ENCODE measurements at places on chromosomes 13 and 19.

DNA sequence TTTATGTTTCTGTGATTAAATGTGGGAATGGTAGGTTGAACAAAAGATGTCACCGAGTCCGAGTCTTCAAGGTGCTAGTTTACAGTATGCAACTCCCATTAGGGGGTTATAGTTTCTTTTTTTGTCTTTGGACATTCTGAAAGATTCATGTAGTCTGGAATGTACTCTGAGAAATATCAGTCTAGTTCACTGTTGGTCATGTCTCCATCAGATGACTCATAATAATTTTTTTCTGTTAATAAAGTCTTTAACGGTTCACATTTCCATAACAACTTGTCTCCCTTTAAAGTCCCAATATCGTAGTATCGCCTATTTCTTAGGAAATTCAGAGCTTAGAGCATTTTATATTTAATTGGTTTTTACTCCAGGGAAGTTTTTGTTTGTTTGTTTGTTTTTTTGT is 13.5 kb upstream of the ESD start:
- DNase-seq = no peak

DNA sequence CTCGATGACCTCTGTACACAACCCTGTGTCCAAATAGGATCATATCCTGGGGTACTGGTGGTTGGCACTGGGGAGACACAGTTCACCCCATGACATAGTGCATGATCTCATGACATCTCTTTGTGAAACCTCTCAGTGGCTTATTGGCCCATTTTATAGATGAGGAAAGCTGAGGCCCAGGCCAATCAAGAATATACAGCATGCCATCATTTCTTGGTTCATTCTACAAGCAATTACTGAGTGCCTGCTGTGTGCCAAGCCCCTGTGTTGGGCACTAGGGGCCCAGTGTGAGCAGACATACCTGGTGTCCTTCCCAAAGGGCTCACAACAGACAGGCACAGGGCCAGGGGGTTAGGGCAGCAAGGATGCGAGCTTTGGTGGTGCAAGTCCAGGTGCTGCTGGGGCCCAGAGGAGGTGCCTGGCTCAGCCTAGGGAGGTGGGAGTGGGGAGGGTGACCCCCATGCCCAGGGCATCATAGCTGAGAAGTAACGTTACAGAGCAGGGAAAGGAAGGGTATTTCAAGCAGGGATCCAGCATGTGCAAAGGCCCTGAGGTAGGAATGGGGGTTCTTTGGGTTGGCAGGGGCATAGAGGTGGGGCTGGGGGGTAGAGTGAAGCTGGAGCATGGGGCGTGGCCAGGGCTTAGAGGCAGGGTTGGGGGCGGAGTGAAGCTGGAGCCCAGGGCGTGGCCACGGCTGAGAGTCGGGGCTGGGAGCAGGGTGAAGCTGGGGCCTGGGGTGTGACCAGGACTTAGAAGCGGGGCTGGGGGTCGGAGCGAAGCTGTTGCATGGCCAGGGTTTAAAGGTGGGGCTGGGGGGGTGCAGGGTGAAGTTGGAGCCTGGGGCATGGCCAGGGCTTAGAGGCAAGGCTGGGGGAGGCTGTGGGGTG is 20.7 kb downstream of the COLGALT1 start:
- no peak for DNase-seq

- no peak for DNase-seq
Observed at GRCh38 chr13:26934096-26934495, 173.5 kb upstream of the GPR12 start.

DNA sequence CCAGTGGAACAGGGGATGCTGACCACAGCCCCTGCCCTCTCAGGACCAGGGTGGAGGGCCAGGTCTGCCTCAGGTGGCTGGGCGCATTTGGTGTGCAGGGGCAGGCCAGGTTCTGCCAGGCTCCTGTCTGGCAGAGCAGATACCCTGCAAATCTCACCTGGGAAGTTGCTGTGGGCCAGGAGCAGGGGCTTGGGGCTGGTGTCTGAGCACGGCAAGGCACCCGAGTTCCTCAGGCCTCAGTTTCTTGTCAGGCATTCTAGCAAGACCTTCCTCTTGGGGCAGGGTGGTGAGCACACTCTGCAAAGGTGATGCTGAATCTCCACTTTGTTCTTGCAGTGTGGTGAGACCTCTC is 1.1 kb downstream of the CRTC1 start:
- DNase-seq = no peak

- DNase-seq = no peak
Observed at GRCh38 chr19:54626757-54627156, 3.5 kb upstream of the LILRB1 start.

GRCh38 chr19:18637673-18638630 is 1.1 kb downstream of the KLHL26 start:
- DNase-seq = no peak

DNA sequence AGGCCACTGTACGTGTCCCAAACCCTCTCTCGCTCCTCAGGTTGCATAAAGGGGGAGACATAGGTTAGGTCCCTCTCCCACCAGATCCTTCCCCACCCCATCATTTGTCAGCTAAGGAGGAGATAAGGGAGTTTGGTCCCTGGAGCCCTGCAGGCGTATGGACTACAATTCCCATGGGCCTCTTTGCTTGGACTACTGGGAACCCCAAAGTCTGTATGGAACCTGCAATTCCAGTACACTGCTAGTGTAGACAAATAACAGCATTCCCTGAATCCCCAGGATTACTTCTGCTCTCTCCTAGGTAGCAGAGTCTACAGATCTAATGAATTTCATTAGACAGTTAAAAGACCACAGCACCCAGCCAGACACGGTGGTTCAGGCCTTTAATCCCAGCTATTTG is 16.0 kb upstream of the HSD17B14 start:
- no peak for DNase-seq

DNA sequence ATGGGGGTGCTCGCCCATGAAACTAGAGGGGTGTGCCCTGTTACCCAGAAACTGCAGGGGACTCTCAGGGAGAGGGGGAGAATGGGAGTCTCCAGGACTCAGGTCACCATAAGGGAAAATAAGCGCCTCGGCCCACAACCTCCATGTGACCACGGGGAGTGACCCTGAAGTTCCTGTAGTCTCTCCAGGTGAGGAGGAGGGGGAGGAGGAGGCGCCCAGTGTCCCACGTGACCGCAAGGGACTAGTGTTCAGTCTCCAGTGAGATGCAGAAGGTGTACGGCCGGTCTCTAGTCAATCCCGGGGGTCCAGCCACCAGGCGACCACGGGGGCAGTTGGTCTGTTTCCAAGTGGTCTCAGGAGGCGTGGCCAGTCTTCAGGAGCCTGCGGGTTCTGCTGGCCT is 16.0 kb downstream of the TM6SF2 start:
- no peak for DNase-seq

DNA sequence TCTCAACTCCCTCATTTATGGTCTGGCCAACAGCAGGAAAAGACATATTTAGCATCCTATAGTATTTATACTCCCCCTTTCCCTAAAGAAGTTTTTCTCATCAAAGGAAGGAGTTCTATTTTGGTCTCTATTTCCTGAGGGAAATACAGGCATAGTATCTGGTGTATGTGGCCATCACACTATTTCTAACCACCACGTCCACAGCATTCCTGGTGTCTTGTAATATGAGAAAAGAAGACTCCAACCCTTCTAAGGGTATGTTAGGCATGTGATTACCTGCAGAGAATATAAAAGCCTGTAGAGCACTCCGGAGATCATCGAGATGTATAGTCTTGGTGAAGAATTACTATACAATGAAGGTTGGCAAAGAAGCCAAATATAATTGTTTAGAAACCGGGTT is 137.4 kb downstream of the VWA8 start:
- DNase-seq = no peak

DNA sequence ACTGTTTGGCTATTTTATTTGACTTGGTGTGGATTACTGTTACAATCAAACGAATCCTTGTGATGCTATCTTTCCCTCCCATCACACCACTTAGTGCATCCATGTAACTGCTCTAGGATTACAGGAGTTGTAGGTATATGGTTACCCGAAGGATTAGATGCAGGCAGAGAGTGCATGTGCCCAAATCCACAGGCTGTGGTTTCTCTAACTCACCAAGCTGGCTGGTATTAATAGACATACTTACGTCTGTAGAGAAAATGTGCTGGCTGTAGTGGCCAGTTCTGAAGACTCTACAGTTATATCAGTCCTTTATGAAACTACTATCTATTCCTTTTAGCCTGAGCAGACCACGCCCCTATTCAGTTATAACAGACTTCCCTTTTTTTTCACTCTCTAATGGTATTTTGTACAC is 1.1 kb upstream of the HMGB1 start:
- no peak for DNase-seq
